ENCODE measurements at places on chromosomes 3 and 15. TPM values are rescaled to one million over a fixed set of nuclear protein-coding genes. Genes with fewer than 3 reads are reported as not detected.

Gene CNTN3
- total RNA-seq: not detected

Gene ANKUB1
- not detected for total RNA-seq

Gene POC1A
- total RNA-seq: 41.5 TPM

DNA sequence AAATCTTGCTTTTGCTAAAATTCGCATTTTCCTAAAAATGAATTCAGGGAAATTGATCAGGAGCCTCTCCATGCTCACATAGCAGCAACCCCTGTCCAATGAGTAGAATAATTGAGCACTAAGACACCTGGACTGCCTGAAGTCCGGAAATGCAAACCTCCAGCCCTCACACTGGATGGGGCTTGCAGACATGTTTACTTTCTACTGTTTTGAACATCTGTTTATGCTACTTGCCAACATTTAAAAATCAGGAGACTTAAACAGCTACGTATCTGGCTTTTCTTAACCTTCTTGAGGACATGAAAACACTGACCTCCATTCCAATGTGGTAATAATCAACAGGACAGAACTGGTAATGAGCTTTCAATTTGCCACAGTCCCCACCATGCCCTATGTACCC, 184.4 kb downstream of the SHOX2 start:
- DNase-seq: no peak

DNA sequence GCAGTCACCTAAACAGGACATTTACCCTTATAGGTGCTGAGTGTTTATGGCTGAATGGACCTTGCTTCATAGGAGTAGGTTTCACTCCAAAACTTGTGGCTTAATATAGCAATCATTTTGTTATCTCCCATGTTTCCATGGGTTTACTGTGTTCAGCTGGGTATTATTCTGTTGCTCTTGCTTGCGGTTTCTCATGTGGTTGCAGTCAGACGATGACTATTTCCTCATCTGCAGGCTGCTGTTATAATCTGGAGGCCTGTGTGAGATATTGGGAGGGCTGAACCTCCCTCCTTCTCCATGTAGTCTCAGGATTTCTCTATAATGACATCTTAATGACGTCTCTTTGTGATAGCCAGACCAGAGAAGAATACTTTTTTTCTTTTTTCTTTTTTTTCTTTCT, 98.1 kb downstream of the ZPLD1 start:
- no peak for DNase-seq

DNA sequence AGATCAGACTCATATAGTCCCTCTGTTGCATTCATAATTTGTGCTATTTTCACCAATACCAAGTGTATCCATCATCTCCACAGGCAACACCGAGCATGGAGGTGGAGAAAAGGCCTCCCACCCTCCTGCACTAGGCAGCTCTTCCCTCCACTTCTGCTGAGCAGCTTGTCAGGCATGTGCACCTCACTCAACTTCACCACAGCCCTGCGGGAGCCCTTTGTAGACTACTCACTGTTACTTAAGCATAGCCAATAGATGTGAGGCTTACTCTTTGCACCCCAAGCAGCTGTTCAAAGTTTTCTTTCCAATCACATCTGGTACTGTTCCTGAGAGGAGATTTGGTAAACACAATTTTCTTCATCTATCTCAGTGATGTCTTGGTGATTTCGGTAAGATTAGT, 16.9 kb upstream of the GUCA1C start:
- no peak for DNase-seq

DNA sequence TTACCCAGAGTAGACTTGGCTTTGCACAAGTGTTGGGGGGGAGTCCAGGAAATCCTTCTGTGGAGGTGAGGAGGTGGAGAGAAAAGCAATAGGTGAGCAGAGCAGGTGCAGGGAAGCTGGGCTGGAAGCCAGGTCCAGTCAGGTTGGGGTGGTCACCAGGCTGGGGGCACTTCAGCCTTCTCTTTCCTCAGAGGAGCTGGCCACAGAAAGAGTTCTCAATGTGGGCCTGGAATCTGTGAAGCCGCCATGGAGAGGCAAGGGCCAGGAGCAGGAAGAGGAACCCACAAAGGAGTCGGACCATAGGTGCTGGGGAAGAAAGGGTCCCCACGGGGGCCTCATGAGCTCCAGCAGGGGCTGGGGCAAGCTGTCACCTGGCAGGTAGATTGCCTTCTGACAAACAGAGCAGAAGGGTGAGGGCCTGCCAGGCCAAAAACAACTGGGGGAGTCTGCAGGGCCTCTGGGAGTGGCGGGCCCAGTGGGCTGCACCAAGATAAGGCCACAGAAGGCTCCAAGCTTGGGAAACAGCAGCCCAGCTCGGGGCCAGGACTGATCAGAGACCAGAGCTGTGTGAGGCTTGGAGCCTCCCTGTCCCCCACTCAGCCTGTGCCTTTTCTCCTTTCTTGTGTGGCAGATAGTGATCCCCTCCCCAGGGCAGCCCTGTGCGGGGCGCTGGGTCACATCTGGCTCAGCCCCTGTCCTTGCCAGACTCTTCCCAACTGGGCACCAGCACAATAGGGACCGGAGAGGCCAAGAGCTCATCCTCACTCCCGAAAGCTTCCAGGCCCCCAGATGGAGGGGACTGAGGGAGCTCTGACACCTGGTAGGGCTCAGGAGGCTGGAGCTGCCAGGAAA, 53.0 kb upstream of the FGD5 start:
- DNase-seq: no peak

GRCh38 chr3:194587438-194587931, 45.7 kb downstream of the TMEM44 start:
- peak; percentile 43 for DNase-seq

Gene MASP1
- total RNA-seq: 0.07 TPM

Gene SLC22A14
- total RNA-seq: not detected

DNA sequence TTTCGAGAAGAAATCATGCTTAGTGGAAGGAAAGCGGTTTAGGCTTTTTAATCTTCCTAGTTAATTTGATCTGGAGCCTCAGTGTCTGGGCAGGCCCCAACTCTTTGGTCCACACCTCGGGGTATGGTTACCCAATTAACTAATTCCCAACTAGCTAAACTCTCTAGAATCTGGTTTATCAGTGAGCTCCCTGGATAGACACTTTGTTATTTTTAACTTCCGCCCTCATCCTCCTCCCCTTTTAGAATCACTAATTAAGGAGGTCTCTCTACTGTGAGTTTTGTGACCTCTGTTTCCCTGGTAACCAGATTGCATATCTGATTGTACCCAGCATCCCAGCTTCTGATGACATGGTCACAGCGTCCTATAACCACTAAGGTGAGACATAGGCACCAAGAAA, 112.2 kb downstream of the RARB start:
- DNase-seq: no peak

- DNase-seq: no peak
These were observed 61.5 kb downstream of the CHRD start for GRCh38 chr3:184441202-184441900.

DNA sequence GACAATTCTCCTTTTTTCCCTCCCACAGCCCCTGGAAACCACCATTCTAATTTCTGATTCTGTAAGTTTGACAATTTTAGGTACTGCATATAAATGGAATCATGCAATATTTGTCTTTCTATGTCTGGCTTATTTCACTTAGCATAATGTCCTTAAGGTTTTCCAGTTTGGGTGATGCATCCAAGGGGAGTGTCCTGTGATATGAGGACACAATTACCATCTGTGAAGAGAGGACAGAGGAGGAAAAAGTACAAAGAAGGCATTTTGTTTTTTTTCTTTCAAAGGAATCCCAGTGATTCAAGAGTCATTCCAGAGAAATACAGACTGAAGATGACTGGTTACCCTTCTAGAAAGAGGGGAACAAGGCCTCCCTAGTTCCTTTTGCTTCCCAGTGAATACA, 514.7 kb upstream of the TGFBR2 start:
- no peak for DNase-seq

Gene CCR8
- total RNA-seq: not detected

- no peak for DNase-seq
These were observed 2.5 kb upstream of the CNTN4 start for GRCh38 chr3:2096216-2096615.

- DNase-seq: no peak
These were observed 295.8 kb downstream of the GABRB3 start for GRCh38 chr15:26477044-26477443.

Gene CGNL1
- total RNA-seq: 0.86 TPM

Gene LMLN
- 3.7 TPM for total RNA-seq

- no peak for DNase-seq
These were observed 29.3 kb downstream of the RFTN1 start for GRCh38 chr3:16484216-16484615.

Gene BDH1
- total RNA-seq: 10.6 TPM

- DNase-seq: no peak
These were observed 137.9 kb downstream of the SUCLG2 start for GRCh38 chr3:67516496-67516895.

DNA sequence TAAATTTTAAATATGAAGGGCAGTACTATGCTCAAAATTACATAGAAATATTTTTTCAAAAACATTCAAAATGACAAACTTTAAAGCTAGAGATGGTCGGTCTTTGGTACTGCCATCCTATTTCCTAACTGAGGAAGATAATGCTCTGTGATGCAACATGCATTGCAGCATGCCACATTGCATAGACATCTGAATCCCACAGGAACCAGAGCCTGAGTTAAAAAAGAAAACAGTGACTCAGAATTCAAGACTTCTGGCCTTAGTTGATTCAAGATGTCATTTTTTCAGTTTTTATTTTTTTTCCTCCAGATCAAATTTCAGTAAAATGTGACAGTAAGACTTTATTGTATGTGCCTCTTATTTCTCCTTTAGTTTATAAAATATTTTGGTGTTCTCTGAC, 33.1 kb downstream of the TP63 start:
- DNase-seq: peak; percentile 91

Measured in PC-3 (cell line).